ENCODE measurements at places on chromosomes 3 and 15.
A peak's percentile ranks its signal among the peaks of the same experiment; 100 is the strongest.

DNA sequence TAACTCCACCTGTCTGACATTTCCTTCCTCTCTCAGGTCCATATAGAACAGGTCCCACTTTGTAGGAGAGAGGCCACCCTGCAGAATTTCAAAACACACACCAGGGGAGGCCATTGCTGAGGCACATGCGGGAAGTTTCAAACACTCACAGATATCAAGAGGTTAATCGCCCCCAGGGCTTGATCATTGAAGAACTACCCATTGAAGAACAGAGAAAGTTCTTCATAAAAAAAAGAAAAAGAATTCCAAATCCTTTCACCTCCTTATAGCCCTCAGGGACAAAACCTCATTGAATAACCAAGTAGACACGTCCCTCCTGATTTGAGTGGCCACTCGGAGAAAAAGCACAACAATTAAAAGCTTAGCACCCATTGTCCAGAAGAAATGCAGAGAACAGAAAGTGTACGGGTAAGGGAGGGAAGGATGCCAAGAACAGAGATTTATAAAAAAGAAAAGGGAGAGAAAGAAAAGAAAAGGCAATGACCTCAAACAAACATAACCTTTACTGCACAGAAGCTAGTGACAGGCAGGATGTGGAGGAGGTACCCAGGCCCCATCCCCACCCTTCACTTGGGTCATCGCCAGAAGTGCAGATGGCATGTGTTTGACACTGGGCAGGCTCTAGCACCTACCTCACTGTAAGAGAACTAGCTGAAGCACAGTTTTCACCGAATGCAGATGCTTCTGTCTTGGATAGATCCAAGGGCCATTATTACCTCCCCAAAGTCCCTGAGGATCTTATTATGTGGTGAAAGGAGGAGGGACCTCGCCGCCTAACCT lies 112.3 kb upstream of the HES1 start:
- no peak for DNase-seq

DNA sequence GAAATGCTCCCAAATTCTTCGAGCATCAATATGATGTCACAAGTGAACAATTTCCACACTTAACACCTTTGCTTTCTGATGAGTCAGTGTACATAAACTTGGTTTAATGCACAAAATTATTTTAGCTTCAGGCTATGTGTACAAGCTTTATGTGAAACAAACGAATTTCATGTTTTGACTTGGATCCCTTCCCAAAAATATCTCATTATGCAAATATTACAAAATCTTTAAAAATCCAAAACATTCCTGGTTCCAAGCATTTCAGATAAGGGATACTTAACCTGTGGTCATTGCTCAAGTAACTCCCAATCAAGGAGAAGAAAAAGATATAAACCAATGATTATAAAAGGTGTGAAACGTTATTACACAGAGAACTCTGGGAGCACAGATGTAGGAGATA lies 25.2 kb downstream of the RAB5A start:
- DNase-seq, result no peak

GRCh38 chr3:166837535-166837934 lies 542.6 kb downstream of the ZBBX start:
- DNase-seq, result peak; percentile 11

- no peak for DNase-seq
Observed at GRCh38 chr3:198071602-198072287, 111.7 kb downstream of the LMLN start.

- DNase-seq, result no peak
Observed at GRCh38 chr3:174907027-174907426, 47.9 kb downstream of the NAALADL2 start.

DNA sequence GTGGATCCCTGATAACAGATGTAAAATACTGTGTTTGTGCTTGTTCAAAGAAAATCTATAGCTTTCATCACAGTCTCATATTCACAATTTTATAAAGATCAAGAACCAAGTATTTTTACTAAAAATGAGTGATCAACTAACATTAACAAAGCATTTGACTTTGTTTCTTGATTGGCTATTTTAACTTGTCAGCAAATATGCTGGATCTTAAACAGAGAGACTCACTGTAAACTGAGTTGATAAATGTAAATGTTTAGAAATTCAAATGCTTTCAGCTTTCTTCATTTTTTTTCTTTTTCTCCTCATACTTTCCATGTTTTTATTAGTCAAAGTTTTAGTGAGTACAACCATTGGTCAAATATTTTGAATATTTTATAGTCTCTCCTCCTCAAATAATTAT lies 923.0 kb upstream of the NR2F2 start:
- no peak for DNase-seq

- DNase-seq, result no peak
Observed at GRCh38 chr3:72655131-72655551, 193.1 kb downstream of the SHQ1 start.

GRCh38 chr3:159923956-159924355 lies 64.7 kb upstream of the IL12A start:
- DNase-seq, result no peak

- DNase-seq, result peak; percentile 32
Observed at GRCh38 chr3:101814835-101815234, 34.5 kb upstream of the NFKBIZ start.

DNA sequence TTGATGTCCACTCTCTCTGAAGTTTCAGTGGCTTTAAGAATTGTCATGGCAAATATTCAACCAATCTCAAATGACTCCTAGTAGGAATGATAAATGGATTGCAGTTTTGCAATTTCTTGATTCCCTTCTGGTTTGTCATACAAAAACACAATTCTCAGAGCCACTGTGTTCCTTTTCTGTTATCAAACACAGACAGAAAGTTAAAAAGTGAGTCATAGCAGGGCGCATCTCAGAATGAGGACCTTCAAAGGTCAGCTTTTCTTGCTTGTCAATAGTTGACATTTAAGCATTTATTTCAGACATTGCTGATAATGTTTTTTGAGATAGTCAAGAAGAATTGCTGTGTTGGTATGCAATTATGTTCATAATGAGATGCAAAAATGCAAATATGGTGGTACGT lies 405.9 kb downstream of the NR2F2 start:
- no peak for DNase-seq

GRCh38 chr3:104738271-104738670 lies 628.4 kb upstream of the ALCAM start:
- DNase-seq, result no peak

- DNase-seq, result no peak
Observed at GRCh38 chr3:22392859-22393258, 641.8 kb upstream of the ZNF385D start.

GRCh38 chr3:50883755-50884154 lies 209.0 kb downstream of the DOCK3 start:
- DNase-seq, result no peak

DNA sequence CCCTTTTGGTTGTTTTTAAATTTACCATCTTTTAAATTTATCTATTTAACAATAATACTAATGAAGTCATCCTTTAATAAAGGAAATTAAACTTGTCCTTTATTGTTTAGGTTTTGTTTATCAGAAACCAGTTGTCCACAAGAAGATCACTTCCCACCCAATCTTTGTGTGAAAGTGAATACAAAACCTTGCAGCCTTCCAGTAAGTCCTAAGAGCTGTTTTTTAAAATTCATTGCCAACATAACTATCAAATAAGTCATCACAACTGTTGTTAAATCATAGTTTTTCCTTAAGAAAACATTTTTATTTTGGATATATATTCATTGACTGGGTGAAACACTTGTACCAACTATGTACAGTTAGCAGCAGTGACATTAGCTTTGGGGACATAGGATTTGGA lies 59.4 kb downstream of the CALML4 start:
- DNase-seq, result no peak

- no peak for DNase-seq
Observed at GRCh38 chr15:73019154-73019553, 33.1 kb upstream of the NEO1 start.

DNA sequence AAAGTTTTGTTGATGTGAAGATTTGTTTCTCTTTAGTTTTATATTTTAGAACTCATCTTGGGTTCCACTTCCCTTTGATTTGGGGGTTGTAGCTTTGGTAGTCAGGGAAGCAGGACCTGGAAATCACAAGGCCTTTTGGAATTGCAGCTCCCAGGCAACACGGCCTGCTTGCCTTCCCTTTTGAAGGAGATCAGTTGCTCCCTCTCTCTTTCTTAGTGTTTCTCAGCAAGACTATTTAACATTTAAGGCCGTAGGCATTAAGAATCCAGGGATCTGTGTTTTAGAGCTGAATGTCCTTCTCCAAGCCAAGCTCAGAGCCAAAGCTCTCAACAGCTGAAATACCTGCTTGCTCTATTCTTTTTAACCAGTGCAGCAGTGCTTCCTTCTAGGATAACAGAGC lies 310.3 kb downstream of the PTPRG start:
- no peak for DNase-seq

GRCh38 chr3:23966328-23966727 lies 21.2 kb downstream of the NR1D2 start:
- no peak for DNase-seq

DNA sequence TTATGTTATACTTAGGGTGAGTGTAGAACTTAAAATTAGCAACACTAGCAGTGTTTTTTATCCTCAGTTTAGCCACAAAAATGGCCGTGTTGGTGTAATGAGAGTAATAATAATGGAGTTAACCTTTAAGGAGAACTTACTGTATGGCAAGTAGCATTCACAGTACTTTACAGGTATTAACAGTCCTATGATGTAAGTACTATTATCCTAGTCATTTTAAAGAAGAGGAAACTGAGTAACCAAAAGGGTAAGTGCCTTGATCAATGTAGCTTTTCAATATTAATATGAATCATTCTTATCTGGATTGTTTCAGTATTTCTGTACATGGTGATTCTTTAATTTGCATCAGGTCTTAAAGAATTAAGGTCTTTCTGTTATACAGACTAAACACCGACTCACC lies 170.3 kb downstream of the CD47 start:
- no peak for DNase-seq

GRCh38 chr15:42068601-42069000 lies 25.8 kb downstream of the PLA2G4D start:
- DNase-seq, result no peak

DNA sequence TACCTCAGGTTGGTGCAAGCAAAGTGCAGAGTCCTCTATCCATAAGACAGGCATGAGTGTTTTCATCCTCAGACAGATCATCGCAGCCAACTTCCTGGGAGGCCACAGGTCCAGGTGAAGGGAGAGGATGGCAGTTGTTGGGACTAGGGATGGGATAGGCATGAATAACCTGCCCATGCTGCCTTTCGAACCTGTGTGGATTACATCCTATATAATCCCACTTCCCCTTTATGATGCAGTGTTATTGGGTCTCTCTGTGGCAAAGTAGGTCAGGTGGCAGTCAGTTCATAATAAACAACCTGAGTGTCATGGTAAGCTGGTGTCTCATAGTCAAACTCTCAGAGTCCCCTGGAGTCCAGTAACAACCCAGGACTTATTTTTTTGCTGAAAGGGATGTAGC lies 40.4 kb downstream of the CCR3 start:
- no peak for DNase-seq

DNA sequence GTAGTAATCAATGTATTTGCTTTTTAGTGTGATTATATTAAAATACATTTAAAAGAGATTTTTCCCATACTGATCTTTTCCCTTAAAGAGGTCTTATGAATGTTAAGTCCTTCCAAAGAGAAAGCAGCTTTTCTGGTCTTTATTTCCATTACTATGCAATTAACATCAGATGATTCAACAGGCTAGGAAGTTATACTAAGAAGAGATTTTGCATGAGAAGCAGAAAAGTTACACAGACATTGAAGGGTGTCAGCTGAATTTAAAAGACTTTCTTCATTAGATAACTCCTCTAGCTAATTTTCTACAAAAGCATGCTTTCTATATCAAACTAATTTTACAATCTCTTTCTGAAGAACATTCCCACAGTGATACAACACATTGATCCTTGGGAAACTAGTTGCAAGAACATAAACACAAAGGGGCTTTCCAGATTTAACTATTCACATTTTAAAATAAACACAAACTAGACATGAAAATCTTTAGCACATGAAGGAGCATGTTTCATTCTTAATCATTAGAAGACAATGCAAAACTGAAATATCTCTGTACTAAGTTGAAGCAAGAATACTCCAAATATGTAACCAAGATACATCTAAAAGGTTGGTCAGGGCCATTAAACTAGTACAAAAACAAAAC lies 965.8 kb downstream of the ROBO1 start:
- DNase-seq, result no peak

DNA sequence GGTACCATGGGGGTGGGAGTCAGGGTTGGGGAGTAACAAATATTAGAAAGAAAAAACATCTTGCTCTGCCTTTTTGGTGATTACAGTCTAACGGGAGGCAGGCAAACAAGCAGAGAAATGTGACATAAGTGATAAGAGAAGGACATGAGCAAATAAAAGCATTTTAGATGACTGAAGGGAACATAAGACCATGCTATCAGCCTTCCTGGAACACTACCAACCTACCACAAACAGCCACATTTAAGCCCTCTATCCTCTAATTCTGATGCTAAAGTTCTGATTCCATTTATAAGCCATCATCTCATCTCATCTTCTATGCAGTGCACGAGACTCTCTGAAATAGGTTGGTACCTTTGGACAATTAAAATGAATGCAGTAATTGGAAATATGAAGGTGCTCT lies 243.4 kb upstream of the P2RY1 start:
- no peak for DNase-seq

- no peak for DNase-seq
Observed at GRCh38 chr3:114157321-114157720, 21.5 kb downstream of the DRD3 start.

- DNase-seq, result no peak
Observed at GRCh38 chr3:11445883-11446282, 173.7 kb downstream of the ATG7 start.

DNA sequence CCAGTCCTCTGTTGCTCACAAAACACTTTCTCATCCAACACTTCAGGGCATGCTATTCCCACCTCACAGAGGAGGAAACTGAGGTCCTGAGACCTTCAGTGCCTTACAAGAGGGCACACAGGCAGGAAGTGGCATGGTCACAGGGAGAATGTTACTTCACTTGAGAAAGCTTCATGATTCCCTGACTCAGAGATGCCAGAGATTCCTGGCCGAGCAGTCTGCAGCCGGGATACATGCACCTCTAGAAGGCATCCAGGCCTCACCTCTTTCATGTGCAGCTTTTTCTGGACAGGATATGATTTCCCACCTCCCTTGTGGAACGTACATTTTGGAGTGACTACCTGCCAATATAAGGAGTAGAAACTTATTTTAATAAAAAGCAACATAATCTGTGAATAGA lies 2.8 kb upstream of the SST start:
- DNase-seq, result no peak

- DNase-seq, result peak; percentile 86
Observed at GRCh38 chr3:50189274-50189673, 2.1 kb upstream of the GNAT1 start.

DNA sequence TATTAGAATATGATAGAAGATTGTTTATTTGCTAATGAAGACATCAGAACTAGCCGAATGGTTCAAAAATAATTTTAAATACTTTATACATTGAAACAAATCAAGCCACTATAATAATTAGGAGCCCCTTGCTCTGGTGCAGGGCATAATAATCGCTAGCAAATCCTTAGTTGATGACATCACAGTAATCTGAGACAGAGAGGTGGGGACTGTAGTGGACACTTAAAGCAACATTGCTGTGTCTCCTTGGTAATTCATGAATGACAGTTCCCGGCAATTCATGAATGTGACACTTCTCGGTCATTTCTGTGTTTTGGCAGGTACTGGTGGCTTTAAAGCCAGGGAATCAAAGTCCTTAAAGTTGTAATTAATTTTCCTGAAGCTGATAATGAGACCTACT lies 114.3 kb downstream of the PPM1L start:
- no peak for DNase-seq

All from HuH-7 (cell line).